ENCODE measurements at places on chromosomes 1 and 21. TPM values are rescaled to one million over a fixed set of nuclear protein-coding genes. Genes with fewer than 3 reads are reported as not detected.

The CELA3B gene
- total RNA-seq = not detected

The CSMD2 gene
- not detected for total RNA-seq

The PADI1 gene
- total RNA-seq = not detected

The HAO2 gene
- total RNA-seq = not detected

The CCSAP gene
- total RNA-seq = 29.0 TPM

The CALML6 gene
- total RNA-seq = 0.55 TPM

The S100A2 gene
- 0.52 TPM for total RNA-seq

The LY9 gene
- 124 TPM for total RNA-seq
